ENCODE measurements at places on chromosomes 6 and 20.

- no peak for DNase-seq
Measured at GRCh38 chr6:149897855-149898744, at the start of gene RAET1E. TSS of gene RAET1E (minus strand) at chr6:149898113. CDS start at chr6:149890901, 7,212 bp downstream.

DNA sequence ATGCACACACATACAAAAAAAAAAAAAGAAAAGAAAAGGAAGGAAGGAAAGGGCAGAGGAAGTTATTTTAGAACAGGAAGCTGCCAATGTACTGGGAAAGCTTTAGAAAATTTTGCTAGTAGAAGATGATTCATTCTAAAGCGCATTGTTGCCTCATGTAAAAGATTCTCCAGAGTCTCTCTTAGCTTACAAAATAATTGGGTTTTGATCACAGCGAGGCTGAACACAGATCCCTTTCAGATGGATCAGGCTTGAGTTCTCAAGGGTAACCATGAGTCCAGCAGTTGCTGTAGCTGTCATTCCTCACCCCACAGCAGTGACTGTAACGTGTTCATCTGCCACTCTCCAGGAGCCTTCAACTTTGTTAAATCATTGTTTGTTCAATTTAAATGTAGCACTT, 81.9 kb downstream of the PHACTR2 start:
- DNase-seq = peak; percentile 65

GRCh38 chr20:32544260-32544722, 40.8 kb downstream of the NOL4L start:
- DNase-seq = no peak

- DNase-seq = no peak
Measured at GRCh38 chr6:115404446-115404845, 656.2 kb downstream of the FRK start.

- peak; percentile 15 for DNase-seq
Measured at GRCh38 chr6:38307740-38308139, 332.0 kb downstream of the BTBD9 start.

DNA sequence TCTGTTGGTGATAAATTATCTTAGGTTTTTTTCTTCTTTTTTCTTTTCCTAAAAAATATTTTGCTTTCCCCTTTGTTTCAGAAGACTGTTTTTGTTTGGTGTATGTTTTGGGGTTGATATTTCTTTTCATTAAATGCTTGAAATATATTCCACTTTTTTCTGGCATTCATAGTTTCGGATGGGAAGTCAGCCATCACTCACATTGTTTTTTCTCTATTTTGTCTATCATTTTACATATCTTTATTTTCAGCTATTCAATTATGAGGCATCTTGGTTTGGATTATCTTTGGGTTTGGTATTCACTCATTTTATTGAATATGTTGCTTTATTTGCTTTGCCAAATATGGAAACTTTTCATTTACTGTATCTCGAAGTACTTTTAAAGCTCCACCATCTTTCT, 600.5 kb upstream of the EYS start:
- DNase-seq = peak; percentile 1

DNA sequence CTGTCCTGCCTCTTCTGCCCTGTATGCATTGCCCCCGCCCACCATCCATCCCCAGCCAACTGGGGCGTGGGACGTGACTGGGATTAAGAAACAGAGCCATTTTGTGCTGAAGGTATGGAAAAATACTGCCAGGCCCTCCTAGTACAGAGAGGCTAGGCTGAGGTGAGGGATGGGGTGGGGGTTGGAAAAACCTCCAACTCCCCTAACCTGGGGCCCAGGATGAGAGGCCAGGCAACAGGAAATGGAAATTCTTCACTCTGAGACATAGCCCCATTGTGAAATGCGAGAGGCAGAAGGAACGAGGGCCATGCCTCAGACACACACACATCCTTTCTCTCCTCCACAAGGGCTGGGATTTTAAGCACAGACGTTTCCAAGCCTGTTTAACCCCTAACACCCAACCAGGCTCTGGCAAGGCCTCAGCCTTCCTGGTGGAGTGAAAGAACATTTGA, 19.9 kb downstream of the KCNK5 start:
- DNase-seq = no peak

DNA sequence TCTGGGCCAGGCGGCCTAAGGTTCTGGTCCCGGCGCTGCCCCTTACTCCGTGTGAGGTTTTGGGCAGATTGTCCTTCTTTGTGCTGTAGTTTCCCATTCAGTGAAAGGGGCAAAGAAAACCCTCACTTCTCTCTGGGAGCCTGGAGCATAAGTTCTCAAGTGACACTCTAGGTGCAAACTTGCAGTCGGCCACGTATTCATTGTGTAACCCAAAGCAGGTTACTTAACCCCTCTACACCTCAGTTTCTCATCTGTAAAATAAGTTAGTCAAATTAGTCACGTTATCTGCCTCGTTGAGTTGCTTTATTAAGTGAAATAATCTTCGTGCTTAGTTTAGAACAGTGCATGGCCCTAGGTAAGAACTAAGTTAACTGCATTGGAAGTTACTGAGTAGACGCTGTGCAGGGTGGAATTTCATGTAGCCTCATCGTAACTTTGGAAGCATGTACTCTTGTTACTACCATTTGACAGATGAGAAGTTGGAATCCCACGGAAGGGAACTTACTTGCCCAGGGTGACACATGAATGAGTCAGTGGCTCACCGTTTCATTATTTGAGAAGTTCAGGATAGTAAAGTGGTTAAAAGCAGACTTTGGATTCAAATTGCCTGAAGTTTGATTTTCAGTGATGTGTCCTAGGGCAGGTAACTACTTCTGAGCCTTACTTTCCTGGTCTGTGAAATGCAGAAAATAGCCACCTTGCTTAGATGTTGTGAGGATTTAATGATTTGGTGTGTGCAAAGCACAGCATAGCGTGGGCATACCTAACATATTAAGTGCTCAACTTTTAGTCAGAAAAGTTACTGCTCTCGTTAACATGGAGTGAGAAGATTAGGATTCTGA, 556 bp upstream of the MROH8 start:
- peak; percentile 83 for DNase-seq
